PC-3 (cell line): ENCODE measurements at places on chromosomes 7 and 10. TPM values are rescaled to one million over a fixed set of nuclear protein-coding genes. Genes with fewer than 3 reads are reported as not detected.
A peak's percentile ranks its signal among the peaks of the same experiment; 100 is the strongest.

Gene FRMD4A
- 7.1 and 9.8 TPM in 2 replicates for total RNA-seq

DNA sequence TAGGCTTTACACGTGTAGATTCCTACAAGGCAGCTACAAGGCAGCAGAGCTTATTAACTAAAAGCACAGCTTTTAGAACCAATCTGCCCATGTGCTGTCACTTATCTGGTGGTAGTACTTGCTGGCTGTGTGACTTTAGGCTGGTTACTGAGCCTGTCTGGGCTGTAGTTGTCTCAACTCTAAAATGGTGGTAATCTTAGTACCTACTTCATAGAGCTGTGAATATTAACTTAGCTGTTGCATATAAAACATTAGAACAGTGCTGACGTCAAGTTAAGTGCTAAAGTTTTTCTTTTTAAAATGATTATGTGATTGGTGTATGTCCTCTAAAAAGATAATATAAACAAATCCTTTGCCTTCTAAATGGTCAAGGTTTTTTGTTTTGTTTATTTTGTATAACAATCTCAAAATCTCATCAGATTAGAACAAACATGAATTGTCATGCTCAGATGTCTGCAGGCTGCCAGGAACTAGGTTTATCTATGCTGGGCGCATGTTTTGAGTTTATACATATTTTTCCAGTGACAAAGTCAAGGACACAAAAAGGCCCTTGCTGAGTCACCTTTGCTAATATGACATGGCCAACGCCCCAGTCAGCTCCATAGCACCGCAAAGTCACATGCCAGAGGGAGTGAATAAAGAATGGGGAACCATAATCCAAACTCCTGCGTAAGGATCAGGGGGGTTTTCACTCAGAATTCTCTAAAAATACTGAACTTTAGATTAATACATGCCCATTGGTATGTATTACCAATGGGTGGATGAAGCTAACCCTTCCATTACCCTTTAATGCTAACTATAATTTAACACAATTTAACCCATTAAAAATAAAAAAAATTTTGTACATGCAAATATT, 39.8 kb upstream of the ARL4A start:
- peak; percentile 95 for DNase-seq

- peak; percentile 69 for DNase-seq
These were observed 7.5 kb upstream of the EPHB6 start for GRCh38 chr7:142847353-142847752.

Gene ZNF25
- total RNA-seq = 2.4 and 3.9 TPM in 2 replicates

GRCh38 chr10:59868696-59869593, 37.4 kb downstream of the CCDC6 start:
- DNase-seq = no peak

Gene COX19
- 11.6 and 12.4 TPM in 2 replicates for total RNA-seq

- peak; percentile 3 for DNase-seq
These were observed 134.9 kb upstream of the ZNF438 start for GRCh38 chr10:31166606-31167005.

- DNase-seq = peak; percentile 5
These were observed at the start of gene CACNA2D1 for GRCh38 chr7:82443547-82444219. Gene CACNA2D1 (minus strand): TSS chr7:82443777.

- DNase-seq = peak; percentile 77
These were observed at the start of gene EPHB6 for GRCh38 chr7:142854372-142855113. Gene EPHB6 (plus strand): TSS chr7:142855076. CDS start chr7:142863228, 8,152 bp downstream.

Gene TMEM196
- total RNA-seq = not detected in 2 replicates

- no peak for DNase-seq
These were observed 30.0 kb upstream of the SLIT1 start for GRCh38 chr10:97215619-97216260.

- no peak for DNase-seq
These were observed 10.3 kb downstream of the GALNT11 start for GRCh38 chr7:152035817-152036216.

Gene RNF133
- total RNA-seq = 0.26 and 0.69 TPM in 2 replicates

GRCh38 chr7:109206196-109206595, 636.5 kb downstream of the DNAJB9 start:
- no peak for DNase-seq

DNA sequence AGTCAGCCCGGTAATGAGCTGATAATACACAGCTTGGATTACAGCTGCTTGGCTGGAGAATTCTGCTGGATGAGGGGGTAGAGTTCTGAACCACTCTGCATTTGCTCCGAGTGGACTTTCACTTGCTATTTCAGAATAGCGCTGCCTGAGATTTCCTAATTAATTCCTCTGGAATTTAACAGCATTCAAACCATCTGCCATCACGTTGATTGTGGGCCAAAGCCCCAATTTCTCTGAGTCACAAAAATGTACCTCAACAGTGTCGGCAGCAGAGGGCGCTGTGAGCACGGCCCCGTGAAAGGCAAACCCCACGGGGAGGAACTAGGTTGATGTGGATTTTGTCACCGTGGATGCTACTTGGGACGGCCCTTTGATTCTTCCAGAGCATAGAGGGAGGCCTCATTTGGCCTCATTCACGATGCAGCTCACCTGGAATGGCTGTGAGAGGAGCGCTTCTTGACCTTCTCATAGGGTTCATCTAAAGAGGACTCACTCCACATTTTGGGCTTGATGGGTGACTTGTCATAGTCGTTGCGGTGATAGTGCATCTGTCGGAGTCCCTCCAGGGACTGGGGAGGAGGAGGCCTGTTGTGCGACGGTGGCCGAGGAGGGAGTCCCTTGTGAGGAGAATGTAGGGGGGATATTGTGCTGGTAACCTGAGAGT, 73.3 kb downstream of the PRPF18 start:
- DNase-seq = peak; percentile 27

DNA sequence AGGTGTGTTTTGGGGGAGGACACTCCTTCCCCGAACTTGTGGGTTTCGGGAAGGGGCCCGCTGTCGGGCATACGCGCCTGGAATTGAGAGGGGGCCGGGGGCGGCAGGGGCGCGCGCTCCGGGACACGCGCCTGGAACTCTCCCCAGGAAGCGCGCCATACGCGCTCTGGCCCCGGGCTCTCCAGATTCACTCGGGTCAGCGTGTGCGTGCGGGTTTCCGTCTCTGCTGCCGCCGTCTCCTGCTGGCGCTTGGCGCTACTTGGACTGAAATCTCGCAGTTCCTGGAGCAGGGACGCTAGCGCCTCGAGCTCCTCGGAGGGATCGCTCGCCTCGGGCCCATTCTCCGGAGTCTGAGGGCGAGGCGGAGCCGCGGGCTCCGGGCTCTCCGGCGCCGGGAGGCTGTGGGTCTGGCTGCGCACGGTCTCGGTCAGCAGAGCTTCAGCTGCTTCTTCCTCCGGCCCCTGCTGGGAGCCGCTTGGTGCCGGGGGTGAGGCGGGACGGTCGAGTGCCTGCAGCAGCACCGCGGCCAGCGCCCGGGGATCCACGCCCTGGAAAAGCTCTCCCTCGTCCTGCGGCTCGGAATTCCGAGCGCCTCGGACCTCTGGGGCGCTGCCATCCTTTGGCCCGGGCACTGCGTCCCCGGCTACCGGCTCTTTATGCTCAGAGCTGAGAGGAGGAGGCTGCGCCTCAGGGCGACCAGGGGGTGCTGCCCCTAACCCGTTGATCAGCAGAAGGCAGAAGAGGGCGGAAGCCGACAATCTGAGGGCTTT, 1.1 kb downstream of the VGF start:
- peak; percentile 56 for DNase-seq

DNA sequence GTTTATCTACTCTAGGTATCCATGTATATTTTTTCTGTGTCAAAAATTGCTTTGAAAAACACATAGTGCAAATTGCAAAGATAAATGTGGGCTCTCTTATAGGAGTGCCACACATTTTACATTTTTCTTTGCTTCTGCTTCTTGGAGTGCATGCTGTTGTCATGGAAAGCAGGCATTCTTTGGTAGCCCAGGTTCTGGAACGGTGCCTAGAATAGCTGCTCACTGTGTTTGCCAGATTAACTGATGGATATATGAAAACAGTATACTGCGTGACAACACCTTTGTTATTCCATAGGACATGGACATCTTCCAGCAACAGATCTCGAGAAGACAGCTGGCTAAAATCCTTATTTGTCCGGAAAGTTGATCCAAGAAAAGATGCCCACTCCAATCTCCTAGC, 13.4 kb downstream of the NIPSNAP2 start:
- DNase-seq = peak; percentile 75

GRCh38 chr10:60536529-60537114, 146.9 kb upstream of the ANK3 start:
- DNase-seq = peak; percentile 98

- DNase-seq = no peak
These were observed 41.8 kb downstream of the HABP2 start for GRCh38 chr10:113594652-113595051.

DNA sequence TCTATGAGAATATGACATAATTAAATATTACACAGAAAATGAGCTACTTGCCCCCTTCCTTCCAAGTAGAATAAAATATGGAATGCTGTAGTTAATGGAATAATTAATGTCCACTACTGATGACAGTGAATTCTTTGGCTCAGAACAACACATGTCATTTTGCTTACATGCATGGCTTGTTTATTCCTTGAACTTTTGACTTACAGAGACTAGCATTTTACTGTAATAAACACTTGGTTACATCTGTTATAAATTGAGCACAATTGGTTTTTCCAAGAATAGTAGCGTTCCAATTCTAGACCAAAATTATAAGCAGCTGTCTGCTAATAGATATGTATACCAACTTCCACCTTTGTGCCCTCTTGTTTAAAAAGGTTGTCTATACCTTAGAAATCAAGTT, 286.7 kb downstream of the OTUD1 start:
- DNase-seq = no peak

Gene HOXA4
- 2.3 and 5.1 TPM in 2 replicates for total RNA-seq

DNA sequence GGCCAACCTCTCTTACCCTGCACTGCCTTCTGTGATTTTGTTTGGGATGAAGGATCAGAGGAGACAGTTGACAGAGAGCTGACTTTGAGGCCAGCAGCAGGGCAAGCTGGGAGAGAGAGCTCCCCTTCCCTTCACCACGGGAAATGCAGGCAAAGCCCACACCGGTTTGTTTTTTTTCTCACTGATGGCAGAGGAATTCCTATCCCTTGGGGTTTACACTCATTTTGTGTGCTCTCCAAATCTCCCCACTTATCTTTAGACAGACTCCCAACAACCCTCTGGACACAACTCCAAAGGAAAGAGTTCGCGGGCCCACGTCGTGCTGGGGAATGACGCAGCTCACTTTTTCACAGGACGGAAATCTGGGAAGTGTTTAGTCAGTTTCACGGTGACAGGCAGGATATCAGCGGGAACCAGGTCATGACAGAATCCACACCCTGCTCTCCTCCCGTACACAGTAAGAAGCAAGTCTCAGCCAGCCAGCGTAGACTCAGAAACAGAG, 68.3 kb upstream of the FAM171A1 start:
- DNase-seq = no peak

Gene RSPH10B2
- total RNA-seq = 0.47 TPM in 1 of 2 replicates, not detected in the other

DNA sequence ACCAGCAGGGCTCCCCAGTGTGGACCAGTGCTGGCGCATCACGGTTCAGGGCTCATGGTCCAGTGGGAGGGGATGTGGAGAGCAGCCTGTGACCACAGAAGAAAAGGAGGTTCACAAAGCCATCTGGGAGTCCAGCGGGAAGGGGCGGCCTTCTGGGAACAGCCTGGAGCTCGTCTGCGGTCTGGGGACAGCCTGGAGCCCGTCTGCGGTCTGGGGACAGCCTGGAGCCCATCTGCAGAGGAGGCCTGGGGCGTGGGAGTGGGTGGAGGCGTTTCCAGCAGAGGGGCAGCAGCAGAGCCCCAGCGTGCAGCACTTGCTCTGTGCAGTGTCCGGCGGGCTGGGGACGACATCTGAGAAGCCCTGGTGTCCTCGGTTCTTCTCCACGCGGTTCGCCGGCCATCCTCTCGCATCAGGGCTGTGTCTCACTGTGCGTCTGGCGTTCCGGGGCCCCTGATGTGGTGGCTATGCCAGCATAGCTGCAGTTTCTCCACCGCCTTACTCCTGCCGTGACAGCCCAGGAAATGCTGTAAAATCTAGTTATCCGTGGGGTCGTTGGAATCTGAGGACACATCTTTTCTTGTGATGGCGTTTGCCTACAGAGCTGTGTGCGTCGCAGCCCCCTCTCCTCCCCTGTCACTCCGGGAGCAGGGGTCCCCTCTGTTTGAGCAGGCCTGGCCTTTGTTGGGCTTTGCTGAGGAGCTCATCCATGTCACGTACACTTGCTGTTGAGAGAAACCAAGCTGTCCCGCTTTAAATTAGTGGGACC, 104.6 kb downstream of the INPP5A start:
- DNase-seq = no peak

Gene KCP
- 3.2 and 3.4 TPM in 2 replicates for total RNA-seq

Gene TMEM270
- 3.8 TPM in 1 of 2 replicates, not detected in the other for total RNA-seq

Gene VOPP1
- 60.2 and 64.8 TPM in 2 replicates for total RNA-seq

Gene ANXA8L1
- not detected in 2 replicates for total RNA-seq

- DNase-seq = peak; percentile 99
These were observed 85.4 kb downstream of the CCNY start for GRCh38 chr10:35421553-35422178.
